CD4-positive, CD25-positive, alpha-beta regulatory T cell (primary cell): ENCODE measurements at places on chromosomes 4 and X. TPM values are rescaled to one million over a fixed set of nuclear protein-coding genes. Genes with fewer than 3 reads are reported as not detected.

GRCh38 chr4:15737255-15737654 is 34.4 kb downstream of the BST1 start:
- peaks cover 4% of the 10 kb centered on the region for H3K27me3 ChIP-seq
- H3K36me3 ChIP-seq, result no peaks in the 10 kb centered on the region
- no peak for DNase-seq

LGI2 gene
- not detected for total RNA-seq

GDPD2 gene
- not detected for total RNA-seq

DNA sequence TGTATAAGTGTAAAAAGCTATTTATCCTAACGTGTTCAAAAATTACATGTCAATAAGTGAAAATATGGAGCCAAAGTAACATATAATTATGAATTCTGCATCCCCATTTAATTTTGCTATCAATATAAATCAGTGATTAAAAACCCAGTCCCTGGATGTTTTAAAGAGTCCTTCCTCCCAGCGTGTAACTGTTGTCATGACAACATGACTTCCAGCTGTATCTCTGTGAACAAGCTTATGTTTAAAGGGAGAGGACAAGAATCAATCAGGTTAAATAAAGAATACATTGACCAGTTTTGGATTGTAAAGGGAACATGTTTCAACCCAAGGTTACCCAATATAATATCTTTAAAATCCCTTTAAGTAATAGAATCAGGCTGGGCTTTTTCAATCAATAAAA is 219.7 kb downstream of the NSUN7 start:
- H3K27ac ChIP-seq, result no peak overlapping the region
- H3K4me3 ChIP-seq, result no peak overlapping the region
- DNase-seq, result no peak
- H3K27me3 ChIP-seq, result peaks cover 2% of the 10 kb centered on the region
- H3K4me1 ChIP-seq, result no peaks in the 10 kb centered on the region
- H3K36me3 ChIP-seq, result no peaks in the 10 kb centered on the region

GRCh38 chr4:153652051-153652784 is 31.9 kb upstream of the TLR2 start:
- H3K4me1 ChIP-seq, result peaks cover 20% of the 10 kb centered on the region
- H3K4me3 ChIP-seq, result peak overlapping the region; percentile 38
- peaks cover 3% of the 10 kb centered on the region for H3K27me3 ChIP-seq
- H3K27ac ChIP-seq, result peak overlapping the region; percentile 41
- DNase-seq, result no peak

DNA sequence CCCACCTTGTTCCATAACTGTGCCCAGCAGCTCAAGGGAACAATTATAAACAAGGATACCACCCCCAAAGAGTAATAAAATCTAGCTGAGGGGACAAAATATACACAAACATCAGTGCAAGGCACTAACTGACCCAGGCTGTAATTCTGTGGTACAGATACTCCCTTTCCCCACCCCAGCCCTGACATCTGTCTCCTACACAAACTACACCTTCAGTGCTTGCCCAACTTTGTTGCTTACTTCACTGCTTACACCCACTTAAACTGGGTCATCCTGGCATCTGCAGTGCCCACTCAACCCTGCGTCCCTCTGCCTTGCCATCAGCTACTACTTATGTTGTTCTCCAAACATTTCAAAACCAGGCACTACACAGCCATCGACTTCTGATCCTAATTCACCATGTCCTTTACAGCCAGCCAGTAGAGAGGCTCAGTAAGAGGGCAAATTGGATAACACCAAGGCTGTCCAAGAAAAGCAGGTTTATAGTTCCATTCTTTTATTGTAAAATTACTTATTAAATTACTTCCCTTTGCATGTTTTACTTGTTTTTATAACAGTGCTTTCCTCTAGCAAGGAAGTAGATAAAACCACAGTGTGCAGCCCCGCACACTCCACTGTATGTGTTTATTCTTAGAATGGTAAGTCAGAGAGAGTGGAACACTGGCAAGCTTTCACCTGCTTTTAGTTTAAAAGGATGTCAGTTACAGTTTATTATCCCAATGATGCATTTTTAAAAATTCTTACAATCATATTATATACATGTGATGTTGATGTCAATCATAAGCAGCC is 149.6 kb downstream of the INPP4B start:
- no peak for DNase-seq
- no peaks in the 10 kb centered on the region for H3K36me3 ChIP-seq
- H3K27me3 ChIP-seq, result no peaks in the 10 kb centered on the region
- H3K4me3 ChIP-seq, result peak overlapping the region; percentile 52

- no peak overlapping the region for H3K4me3 ChIP-seq
- DNase-seq, result no peak
- H3K36me3 ChIP-seq, result no peaks in the 10 kb centered on the region
- H3K4me1 ChIP-seq, result no peaks in the 10 kb centered on the region
- H3K27ac ChIP-seq, result no peak overlapping the region
These were observed 214.3 kb downstream of the INPP4B start for GRCh38 chr4:142631836-142632235.

C4orf36 gene
- not detected for total RNA-seq

GRCh38 chrX:101386542-101386885 is 523 bp upstream of the BTK start:
- H3K27ac ChIP-seq, result no peak overlapping the region
- DNase-seq, result no peak
- no peak overlapping the region for H3K4me3 ChIP-seq
- peaks cover 4% of the 10 kb centered on the region for H3K4me1 ChIP-seq
- H3K27me3 ChIP-seq, result no peaks in the 10 kb centered on the region
- H3K36me3 ChIP-seq, result no peaks in the 10 kb centered on the region

DNA sequence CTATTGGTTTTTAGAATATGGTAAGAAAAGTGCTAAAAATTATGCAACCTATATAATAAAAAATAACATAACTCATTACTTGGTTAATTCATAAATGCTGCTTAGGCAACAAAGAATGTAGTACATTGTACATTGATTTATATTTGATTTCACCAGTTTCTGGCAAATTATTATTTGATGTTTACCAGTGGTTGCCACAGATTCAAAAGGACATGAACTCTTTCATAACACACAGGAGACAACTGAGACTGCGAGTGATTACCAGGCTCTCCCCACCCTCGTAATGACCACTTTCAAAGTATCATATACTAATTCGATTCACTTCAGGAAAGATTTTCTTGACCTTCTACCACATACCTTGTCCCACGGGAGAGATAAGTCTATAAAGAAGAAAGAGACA is 158.5 kb downstream of the NR3C2 start:
- H3K27me3 ChIP-seq, result no peaks in the 10 kb centered on the region
- no peak overlapping the region for H3K4me3 ChIP-seq
- H3K27ac ChIP-seq, result no peak overlapping the region
- no peak for DNase-seq
- no peaks in the 10 kb centered on the region for H3K36me3 ChIP-seq

P2RY10 gene
- 134 TPM for total RNA-seq
